Vagina (tissue), 2 donors: ENCODE measurements at places on chromosomes 12 and 14. TPM values are rescaled to one million over a fixed set of nuclear protein-coding genes. Genes with fewer than 3 reads are reported as not detected.

The FBLN5 gene
- 240 TPM for total RNA-seq

The PMCH gene
- total RNA-seq: not detected

The RAD9B gene
- not detected for total RNA-seq

The CBLN3 gene
- total RNA-seq: 1.7 TPM

The KRT82 gene
- total RNA-seq: not detected

The TOMM20L gene
- not detected for total RNA-seq

DNA sequence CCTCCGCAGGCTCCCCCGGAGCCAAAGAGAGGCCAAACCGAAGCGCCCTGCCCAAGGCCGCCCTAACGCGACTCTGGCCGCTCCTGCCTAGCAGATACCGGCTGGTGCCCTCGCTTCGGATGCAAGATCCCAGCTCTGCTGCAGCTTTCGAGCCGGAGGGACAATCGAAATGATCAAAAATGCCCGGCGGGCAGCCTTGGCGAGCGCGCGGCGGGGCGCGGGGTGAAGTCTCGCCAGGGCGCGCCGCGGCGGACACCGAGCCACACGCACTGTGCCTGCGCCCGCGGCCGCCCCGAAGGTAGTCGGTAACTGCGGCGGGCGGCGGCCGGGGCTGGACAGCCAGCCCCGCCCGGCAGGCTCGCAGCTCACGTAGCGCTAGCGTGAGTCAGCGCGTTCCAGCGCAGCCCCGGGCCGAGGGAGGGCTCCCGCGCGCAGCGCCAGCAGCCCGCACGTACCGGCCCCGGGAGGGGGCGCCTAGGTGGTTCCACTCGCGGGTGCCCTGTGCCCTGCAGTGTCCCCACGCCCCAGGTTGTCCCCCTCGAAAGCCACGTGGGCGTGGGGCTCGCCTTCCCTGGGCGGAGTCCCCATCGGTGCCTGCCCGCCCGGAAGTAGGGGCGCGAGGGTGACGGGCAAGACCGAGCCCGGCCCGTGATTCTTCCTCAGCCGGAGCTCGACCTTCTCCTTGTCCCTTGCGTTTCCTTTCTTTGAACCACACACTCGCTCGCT, 109.2 kb upstream of the EGLN3 start:
- no peaks in the 10 kb centered on the region for H3K36me3 ChIP-seq
- H3K27me3 ChIP-seq: no peaks in the 10 kb centered on the region
- H3K4me3 ChIP-seq: peak overlapping the region; percentile 61

- H3K36me3 ChIP-seq: no peaks in the 10 kb centered on the region
- H3K4me1 ChIP-seq: peaks cover 10% of the 10 kb centered on the region
- DNase-seq: no peak
- H3K27ac ChIP-seq: no peak overlapping the region
- H3K4me3 ChIP-seq: no peak overlapping the region
Observed at GRCh38 chr12:80892597-80893445, 44.9 kb downstream of the LIN7A start.

GRCh38 chr14:71698027-71698426, 234.2 kb upstream of the RGS6 start:
- no peak overlapping the region for H3K4me3 ChIP-seq
- no peak for DNase-seq
- peaks cover 23% of the 10 kb centered on the region for H3K4me1 ChIP-seq
- H3K36me3 ChIP-seq: no peaks in the 10 kb centered on the region

- H3K27me3 ChIP-seq: no peaks in the 10 kb centered on the region
- no peaks in the 10 kb centered on the region for H3K36me3 ChIP-seq
- peak overlapping the region; percentile 59 for H3K4me3 ChIP-seq
- H3K4me1 ChIP-seq: peaks cover 26% of the 10 kb centered on the region
- no peak for DNase-seq
Observed at GRCh38 chr14:90381999-90382451, 14.8 kb upstream of the CALM1 start.
